ENCODE measurements at places on chromosomes 3 and 15.

- DNase-seq: no peak
These were observed 105.0 kb downstream of the FOXP1 start for GRCh38 chr3:71478568-71478967.

DNA sequence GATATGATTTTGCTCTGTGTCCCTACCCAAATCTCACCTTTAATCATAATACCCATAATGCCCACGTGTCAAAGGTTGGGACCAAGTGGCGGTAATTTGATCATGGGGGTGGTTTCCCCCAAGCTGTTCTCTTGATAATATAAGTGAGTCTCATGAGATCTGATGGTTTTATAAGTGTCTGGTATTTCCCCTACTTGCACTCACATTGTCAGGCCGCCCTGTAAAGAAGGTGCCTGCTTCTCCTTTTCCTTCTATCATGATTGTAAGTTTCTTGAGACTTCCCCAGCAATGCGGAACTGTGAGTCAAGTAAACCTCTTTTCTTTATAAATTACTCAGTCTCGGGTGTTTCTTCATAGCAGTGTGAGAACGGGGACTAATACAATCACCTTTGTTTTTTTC lies 279.8 kb downstream of the ARPP21 start:
- no peak for DNase-seq

- no peak for DNase-seq
These were observed 284.4 kb downstream of the SHQ1 start for GRCh38 chr3:72563690-72564370.

DNA sequence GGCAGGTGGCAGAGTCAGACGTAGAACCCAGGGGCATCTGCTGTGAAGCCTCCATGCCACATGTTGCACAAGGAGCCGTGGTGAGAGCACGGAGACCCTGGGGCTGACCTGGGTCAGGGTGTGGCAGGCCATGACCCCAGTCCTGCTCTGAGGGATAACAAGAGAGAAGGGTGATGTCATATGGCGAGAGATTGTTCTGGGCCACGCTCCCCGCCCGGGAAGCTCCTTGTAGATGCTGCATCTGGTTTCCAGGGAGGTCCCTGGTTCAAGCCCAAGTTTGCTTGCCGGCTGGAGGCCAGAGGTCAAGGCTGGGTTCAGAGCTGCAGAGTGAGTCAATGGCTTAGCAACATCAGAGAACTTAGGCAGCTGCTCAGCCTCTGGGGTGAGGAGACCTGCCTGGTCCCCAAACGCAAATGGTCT lies 17.3 kb downstream of the FGD5 start:
- no peak for DNase-seq

DNA sequence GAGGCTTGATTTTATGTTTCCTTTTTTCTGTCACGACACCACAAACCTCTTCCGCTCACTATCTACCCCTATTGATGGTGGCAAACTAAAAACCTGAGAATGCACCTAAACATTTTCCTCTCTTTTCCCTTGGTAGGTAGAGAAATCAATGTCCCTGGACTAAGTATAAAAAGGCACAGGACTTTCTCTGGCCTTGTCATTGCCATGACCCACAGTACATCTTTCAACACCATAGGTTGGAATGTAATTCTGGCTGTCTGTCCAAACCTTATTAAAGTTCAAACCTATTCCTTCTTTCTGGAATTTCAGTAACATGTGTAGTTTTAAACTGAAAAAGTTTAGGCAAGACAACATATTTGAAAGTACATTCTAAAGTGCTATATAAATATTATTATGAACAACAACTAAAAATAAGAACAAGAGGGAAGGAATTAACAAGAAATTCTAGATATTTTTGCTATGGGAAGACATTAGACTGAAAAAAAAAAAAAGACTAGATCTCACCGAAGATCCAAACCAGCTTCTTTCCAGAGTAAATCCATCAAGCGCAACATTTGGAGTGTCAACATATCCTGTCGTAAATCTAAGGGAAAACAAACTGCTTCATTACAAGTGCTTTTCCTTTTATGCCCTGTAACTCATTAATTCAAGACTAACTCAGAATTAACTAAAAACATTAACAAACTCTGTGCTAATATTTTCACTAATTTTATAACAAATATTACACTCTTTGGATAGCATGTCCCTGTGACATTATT lies 73.1 kb downstream of the FAIM start:
- no peak for DNase-seq

GRCh38 chr3:182793663-182794454 lies 555 bp downstream of the ATP11B start:
- peak; percentile 19 for DNase-seq

GRCh38 chr3:122235147-122235546 lies 51.7 kb downstream of the CASR start:
- DNase-seq: no peak

DNA sequence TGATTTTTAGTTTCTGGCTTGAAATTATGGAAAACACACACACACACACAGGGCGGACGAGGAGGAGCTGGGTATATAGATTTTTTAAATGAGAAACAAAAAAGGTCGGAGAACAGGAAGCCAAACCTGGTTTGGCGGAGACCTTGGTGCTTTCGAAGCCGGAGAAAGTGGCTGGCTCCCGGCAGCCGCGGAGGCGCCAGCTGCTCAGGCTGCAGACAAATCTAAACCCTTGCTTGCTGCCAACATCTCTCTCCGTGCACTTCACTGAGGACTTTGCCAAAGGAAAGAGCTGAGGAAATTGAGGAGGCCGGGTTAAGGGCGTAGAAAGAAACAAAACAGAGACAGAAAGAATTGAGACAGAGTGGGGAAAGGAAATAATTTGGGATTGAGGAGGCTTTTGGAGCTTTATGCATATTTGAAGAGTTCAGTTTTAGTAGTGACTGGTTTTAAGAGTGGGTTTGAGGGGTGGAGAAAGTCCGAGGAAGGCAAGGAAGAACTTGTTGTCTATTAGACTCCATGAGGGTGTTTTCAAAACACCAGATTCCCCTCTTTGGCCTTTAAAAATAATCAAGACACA lies 2.2 kb downstream of the ZIC1 start:
- DNase-seq: no peak

DNA sequence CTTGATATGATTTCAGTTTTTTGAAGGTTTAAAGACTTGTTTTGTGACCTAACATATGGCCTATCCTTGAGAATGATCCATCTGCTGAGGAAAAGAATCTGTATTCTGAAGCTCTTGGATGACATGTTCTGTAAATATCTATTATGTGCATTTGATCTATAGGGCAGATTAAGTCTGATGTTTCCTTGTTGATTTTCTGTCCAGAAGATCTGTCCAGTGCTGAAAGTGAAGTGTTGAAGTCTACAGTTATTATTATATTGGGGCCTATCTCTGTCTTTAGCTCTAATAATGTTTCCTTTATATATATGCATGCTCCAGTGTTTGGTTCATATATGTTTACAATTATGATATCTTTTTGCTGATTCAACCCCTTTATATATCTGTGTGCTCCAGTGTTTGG lies 362.8 kb downstream of the EPHA6 start:
- no peak for DNase-seq

DNA sequence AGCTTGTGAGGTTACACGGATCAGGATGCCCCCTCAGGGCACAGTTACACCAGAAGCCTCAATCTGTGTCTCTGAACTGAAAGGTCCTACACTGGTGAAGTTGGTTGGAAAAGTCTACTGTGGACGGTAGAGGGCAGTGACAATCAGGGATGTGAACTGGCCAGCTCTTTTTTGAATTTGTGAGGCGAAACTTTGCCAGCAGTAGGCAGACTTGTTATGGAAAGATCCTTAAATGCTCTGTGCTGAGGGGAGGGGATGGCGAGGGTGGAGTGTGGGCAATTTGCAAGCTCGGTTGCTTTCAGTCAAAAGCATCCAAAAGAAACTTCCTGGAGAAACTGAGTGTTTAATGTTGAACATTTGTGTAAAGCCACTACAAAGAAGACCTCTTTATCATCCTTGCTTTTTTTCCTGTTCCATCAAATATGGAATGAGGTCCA lies 127.4 kb upstream of the ABHD17C start:
- no peak for DNase-seq

DNA sequence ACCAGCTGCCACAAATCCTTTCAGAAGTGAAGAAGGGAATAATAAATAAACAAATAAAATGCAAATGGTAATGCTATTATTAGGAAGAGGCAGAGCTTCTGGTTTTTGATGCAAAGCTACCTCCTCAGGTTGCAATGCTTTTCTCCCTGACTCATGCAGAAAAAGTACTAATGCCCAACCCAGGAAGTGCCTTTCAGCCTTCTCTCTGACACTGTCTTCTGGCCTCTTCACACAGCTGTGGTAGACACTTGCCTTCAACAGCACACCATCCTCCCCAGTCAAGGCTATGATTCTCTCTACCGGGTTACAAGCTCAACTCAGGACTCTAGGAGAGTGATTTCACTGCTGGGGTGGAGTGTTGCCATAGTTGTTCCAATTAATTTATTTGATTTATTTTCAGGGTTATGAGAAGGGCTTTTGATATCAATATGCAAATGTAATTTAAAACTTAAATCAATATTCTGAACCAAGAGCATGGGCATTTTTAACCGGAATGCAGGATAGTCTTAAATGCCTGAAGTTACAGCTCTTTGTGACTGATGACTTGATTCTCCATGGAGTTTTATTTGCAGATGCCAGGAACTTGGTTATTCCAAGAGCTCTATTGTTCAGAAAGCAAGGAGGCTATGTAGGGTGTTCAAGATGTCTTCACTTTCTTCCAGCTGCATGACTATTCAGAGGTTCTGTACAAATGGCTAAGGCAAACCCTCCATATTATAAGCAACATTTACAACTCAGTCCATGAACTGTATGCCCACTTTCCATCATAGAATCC lies 27.1 kb upstream of the GALNT15 start:
- no peak for DNase-seq

GRCh38 chr3:162353414-162353813 lies 856.8 kb downstream of the OTOL1 start:
- no peak for DNase-seq

GRCh38 chr3:20225769-20226168 lies 39.8 kb upstream of the SGO1 start:
- no peak for DNase-seq

- DNase-seq: no peak
These were observed 620 bp upstream of the ANP32A start for GRCh38 chr15:68821190-68821840.

DNA sequence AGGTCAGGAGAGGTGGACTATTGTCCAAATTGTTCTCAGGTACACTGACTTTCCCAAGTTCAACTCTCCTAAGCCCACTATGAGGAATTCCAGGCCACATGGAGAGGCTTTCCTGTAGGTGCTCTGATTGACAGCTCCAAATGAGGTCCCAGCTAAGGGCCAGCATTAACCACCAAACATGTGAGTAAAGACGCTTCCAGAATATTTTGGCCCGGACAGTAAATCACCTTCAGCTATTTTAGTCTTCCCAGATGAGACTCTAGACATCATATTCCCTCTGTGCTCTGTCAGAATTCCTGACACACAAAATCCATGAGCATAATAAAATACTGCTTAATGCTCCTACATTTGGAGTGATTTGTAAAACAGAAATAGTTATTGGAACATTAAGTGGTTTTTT lies 135.5 kb downstream of the TGFBR2 start:
- no peak for DNase-seq

Measured in T-helper 17 cell (primary cell).